NCI-H1436 (cell line): ENCODE measurements at places on chromosomes 16 and 17.

- no peak for DNase-seq
These were observed 74.7 kb upstream of the CDH11 start for GRCh38 chr16:65196420-65197075.

DNA sequence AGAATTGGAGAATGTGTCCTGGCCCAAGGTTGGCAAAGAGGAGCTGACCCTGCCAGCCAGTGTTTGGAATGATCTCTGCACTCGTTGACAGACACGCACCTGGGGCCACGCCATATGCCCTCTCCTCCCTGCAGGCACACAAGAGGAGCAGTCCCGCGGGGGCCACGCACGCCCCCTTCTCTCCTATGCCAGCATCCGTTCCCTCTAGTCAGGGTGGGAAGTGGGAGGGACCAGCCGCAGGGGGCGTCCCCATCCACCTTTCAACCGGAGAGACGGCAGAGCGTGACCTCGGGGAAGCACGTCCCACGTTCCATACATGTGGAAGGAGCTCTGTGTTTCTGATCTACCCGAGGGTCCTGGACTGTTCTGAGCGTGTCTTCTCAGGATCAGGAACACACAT lies 86.9 kb upstream of the ZNF750 start:
- DNase-seq, result no peak

DNA sequence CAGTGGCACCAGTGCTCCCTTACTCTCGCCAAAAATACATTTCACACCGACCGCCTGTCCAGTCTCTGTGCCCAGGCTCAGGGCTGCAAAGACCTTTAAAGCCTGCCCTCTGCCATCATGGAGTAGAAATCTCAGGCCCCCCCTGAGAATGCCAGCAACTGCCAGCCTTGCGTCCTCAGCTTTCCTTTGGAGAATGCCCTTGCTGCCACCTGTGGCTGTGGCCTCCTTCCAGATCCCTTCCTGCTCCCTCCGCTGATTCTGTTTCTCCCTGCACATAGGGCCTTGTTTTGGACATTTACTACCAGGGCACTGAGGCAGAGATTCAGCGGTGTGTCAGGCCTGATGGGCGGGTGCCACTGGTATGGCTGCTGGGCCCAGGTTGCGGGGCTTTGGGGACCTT lies 13.2 kb downstream of the FCSK start:
- DNase-seq, result no peak

- no peak for DNase-seq
These were observed 68.8 kb upstream of the CREBBP start for GRCh38 chr16:3949287-3949686.

GRCh38 chr16:11886881-11887280 lies 28.9 kb downstream of the GSPT1 start:
- DNase-seq, result no peak
